ENCODE measurements at places on chromosomes 7 and 10.

GRCh38 chr10:11213137-11213536 is 195.5 kb downstream of the CELF2 start:
- DNase-seq: no peak

DNA sequence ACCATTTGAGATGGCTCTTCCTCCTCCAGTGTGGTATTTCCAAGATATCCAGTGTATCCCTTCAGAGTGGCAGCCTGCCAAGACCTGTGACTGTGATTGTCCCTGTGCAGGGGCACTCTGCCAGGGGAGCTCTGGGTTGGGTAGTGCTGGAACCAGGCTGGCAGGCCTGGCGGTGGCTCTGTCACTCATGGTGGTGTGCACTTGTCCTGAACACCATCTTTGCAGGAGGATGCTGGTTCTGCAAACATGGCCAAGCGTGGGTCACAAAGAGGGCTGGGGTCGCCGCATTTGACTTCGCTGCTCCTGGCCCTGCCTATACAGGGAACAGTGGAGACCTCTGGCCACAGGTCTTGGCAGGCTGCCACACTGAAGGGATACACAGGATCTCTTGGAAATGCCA is 205.2 kb downstream of the PRPF18 start:
- DNase-seq: no peak

DNA sequence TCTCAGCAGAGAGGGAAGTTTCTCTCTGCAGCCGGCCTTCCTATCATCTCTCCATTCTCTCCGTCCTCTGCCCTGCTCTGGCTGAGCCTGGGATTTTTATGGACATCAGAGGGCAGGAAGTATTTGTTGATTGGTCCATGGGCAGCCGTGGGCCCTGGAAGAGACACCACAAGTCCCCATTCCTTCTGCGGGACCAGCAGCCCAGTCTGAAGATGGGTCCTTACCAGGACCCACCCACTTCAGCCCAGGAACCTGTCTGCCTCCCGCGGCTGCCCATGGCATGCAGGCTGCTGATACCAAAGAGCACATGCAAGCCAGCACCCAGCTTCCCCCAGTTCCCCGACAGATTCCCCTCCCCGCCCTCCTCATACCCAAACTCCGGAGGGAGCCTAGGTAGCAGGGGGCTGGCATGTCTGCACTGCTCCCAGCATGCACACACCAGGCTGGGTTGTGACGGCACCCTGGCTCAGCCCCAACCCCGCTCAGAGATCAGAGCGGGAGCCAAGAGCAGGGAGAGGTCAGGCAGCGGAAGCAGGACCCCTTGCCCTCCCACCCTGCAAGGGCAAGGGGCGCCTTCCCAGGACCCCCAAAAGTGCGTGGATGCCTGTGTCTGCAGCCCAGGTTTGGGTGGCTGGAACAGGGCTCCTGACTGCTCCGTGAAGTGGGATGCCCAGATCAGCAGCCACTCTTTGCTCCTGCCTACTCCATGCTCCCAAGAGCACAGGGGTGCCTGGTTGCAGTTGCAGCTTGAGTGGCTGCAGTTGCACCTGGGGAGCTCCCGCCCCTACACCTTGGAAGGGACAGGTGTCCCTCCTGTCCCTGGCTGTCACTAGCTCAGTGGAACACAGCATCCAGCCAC is 538.6 kb upstream of the POT1 start:
- DNase-seq: no peak

DNA sequence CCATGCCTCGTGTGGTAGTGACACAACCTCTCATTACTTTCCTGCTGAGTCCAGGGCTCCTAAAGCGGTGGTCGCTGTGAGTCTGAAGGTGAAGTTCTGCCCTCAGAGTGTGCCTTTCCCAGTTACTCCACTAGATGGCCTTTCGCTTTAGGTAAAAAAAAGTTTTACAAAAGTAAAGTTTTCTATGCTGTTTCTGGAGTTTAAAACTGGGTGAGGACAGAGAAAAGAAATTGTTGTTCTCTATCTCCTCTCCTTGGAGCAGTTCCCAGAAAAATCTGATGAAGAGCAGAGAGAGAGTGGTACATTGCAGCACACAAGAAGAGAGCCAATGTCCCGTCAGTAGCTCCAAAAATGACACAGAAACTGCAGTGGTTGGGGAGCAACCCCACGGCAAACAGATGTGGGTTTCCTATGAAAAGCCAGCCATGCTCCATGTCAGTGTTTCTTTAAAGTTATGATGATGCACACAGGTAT is 257.1 kb downstream of the GLI3 start:
- peak; percentile 14 for DNase-seq

DNA sequence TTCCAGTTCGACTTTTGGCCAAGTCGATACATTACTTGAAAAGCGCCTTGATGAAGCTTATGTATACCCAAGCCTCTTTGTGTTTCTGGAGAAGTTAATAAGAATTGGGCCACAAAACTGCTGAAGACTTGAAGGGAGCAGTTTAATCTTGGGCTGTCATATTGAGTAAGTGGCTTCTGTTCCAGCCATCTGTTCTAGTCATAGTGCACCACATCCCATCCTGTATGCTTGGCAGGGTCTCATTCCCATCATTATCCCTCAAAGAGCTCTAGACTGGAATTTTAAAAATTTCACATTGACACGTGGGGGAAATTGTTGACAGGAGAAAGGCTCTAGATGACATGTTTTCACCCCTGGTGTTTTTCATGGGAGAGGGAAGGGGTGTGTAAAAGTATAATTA is 196.6 kb upstream of the PLPP4 start:
- no peak for DNase-seq

DNA sequence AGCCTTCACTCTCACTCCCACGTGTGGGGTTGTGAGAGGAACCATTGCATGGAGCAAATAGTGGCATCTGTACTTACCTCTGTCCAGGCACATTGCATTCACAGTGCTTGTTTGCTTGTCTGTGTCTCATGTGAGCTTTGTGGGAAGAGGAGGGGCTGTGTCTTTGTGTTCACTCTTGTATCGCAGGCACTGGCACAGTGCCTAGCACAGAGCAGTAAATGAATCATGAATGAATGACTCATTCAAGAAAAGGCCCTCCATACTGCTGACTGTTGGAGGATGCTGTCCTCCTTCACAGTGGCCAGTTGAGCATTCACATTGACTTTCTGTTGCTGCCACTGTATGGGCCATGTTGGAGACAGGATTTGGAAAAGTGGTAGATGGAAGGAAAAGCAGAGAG is 125.3 kb downstream of the SORCS3 start:
- no peak for DNase-seq

DNA sequence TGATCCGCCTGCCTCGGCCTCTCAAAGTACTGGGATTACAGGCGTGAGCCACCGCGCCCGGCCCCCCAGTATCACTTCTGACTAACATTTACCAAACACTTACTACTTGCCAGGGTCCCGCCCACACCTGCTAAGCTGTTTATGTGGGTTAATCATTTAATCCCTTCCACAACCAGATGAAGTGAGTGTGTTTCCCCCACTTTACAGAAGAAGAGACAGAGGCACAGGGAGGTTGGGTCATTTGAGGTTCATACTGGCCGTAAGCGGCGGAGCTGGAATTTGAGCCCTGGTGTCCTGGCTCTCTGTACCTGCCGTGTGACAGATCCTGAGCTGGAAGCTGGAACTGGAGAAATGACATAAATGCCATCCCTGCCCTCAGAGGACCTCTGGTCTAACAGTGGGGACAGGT is 15.1 kb upstream of the VPS37D start:
- DNase-seq: no peak

DNA sequence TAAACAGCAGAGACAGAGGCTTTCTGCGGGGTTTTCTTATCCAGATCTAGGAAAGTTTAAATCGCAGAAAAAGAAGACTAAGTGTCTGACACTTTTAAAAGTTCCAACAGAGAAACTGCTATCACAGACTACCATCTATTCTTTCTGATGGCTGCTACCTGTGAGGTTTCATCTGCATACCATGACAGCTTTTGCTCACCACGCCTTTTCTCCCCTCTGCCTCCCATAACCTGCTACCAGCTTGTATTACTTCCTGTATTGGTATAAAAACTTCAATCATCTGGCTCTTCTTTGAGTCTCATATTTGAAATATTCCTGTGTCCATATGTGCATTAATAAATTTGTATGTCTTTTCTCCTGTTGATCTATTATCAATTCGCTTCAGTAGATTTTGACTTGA is 34.1 kb upstream of the RTKN2 start:
- DNase-seq: no peak

GRCh38 chr7:770741-771166 is 43.7 kb upstream of the PRKAR1B start:
- no peak for DNase-seq

GRCh38 chr7:26188957-26189541 is 11.5 kb downstream of the HNRNPA2B1 start:
- DNase-seq: no peak

DNA sequence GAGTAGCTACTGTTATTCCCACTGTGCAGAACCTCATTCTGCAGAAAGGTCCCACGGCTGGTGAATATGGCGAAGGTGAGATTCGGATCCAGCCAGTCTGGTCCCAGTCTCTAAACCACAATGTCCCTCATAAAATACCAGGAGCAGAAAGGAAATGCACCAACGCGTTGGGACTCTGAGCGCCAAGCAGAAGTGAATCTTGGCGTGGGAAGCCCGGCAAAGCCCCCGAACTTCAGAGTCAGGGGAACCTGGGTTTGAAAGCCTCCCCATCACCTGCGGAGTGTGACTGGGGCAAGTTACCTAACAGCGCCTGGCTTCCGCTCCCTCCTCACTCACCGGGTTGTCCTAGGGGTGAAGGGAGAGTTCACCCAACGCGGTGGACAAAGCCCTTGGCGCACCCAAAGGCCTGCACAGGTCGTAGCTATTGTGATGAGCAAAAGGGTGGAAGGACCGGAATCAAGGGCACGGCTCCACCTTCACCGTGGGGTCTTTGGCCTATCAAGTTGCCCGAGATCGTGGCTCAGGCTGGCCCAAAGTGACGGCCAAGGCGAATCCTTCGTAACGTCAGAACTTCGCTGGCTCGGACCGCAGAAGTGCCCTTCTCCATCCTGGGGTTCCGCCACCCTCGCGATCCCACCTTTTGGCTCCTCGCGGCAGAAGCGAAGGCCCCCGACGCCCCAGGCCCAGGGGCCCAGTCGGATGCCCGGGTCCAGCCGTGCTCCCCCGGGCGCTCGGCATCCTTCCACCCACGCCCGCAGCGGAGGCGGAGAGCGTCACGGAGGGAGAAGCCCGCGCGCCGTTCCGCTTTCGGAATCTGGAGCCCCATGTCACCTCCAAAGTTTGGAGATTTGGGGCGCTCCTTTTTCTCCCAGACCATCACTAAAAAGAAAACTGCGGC is 811 bp downstream of the RGS10 start:
- DNase-seq: peak; percentile 28

DNA sequence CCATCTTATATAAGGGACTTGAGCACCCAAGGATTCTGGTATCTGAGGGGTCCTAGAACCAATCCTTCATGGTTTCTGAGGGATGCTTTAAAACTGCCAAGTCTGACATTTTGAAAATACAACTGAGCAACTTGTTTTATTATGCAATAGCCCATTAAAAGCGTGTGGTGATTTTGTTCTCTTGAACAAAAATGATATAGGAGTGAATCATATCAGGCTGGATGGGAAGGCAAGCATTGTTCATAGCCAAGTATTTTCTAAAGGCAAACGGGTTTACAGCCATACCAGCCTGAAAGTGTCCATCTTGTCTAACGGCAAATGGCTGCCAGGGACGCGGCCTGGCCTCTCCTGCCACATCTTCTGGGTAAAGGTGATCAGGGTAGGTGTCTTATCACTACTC is 23.4 kb downstream of the RPP38 start:
- no peak for DNase-seq

DNA sequence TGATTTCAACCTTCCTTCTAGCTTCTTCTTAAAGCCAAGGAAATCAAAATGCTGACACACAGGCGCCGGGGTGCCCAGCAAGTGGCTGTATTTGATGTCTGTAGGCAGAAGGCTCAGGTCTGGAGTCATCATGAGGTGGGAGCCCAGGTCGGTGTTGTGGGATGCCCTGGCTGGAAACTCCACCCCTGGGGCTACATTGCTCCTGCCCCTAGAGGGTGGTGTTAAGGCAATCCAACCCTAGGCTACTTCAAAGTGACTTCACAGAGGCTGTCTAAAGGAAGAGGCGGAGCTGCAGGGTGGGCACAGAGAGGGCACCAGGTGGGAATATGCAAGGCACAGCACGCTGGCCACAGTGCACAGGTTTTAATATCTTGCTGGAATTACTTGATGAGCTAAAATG is 200.9 kb downstream of the ADAM12 start:
- no peak for DNase-seq

DNA sequence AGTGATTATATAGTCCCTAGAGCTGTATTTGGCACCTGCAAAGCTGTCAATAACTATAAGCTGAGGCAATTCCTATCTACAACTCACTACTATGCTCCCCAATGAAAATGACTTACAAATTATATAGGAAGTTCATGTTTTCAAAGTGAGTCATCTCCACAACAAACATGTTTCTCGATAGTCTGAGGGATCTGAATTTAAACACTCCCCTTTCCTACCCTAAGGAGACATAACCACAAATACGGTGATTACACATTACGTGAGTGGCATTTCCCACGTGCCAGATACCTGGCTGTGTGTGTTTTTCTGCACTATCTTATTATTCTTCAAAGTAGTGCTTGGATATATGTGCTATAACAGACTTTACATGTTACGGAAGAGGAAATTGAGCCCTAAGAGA is 122.5 kb upstream of the C1QL3 start:
- DNase-seq: no peak

GRCh38 chr7:70242826-70243225 is 644.6 kb downstream of the AUTS2 start:
- DNase-seq: no peak

- no peak for DNase-seq
Observed at GRCh38 chr10:126242397-126243260, 145.6 kb downstream of the ADAM12 start.

DNA sequence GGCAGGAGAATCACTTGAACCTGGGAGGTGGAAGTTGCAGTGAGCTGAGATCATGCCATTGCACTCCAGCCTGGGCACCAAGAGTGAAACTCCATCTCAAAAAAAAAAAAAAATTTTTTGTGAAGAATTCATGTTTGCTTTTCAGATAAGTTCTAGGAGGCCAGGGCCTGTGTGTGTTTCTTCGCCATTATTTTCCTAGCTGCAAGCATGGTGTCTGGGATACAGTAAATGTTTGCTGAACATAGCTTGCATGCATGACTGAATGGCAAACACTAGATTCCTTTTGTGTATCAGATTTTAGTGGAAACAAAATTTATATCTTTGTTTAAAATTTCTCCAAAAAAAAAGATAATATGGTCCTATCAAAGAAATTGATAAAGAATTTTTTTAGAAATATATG is 9.7 kb upstream of the MACC1 start:
- DNase-seq: no peak

GRCh38 chr10:97078261-97078937 is 107.4 kb downstream of the SLIT1 start:
- DNase-seq: no peak

DNA sequence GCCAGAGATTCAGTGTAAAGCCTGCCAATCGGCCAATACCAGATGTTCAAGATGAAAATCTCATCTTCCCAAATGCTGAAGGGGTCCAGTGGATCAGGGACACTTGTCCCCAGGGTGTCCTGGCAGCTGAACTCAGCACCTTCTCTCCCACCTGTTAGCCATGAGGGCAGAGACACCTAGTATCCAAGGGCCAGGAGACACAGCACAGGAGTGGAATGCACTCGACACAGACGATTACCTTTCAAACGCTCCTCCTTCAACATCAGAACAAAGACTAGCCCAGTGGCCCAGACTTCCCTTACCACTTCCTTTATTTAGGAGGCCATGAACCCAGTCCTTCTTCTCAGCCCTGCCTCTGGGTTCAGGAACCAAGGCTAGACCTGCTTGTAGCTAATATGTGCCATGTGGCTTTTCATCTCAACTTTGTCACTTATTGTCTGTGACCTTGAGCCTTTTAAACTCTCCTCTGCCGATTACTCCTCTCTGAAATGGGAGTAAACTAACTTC is 180.3 kb upstream of the PLXNA4 start:
- DNase-seq: no peak

- DNase-seq: no peak
Observed at GRCh38 chr7:29511851-29512250, 51.8 kb upstream of the PRR15 start.
